ENCODE measurements at places on chromosomes 1 and 21.

GRCh38 chr1:188432427-188432826 is 1603.7 kb downstream of the PLA2G4A start:
- DNase-seq, result no peak

- DNase-seq, result no peak
Observed at GRCh38 chr1:59389847-59390246, 93.0 kb downstream of the FGGY start.

DNA sequence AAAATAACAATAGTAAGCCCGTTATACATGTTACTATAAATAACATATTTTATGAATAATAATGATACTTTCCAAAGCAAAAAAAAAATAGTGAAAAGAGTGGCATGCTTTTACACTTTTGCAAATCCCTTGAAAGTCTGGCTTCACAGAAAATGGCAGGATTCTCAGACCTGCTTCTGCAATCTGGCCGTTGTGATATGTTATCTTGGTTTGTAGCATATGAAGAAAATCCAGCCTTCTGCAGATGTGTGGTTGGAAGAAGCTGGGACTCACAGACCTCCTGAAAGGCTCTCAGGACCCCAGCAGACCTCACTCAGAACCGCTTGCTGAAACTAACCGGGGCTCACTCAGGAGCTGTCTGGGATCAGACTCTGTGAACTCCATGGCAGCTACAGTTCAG is 256.0 kb upstream of the TMEM51 start:
- DNase-seq, result no peak

- DNase-seq, result no peak
Observed at GRCh38 chr1:36300526-36300925, 5.6 kb upstream of the SH3D21 start.

DNA sequence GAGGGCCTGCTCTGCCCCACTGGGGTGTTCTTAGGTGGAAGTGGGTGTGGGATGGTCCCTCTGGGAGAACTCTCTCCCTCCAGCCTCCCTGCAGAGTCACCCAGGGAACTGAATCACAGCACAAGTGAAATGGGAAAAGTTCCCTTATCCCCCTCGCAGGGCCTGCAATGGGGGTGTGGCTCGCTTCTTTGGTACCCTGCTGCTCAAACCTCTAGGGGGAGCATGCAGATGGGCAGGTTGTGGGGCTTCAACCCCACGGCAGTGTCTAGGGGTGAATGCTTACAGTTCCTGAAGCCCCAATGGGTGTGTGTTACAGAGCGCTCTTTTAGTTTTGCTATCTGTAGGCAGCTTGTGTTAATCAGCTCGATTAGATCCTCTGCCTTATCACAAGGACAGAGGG is 59.0 kb upstream of the TINAGL1 start:
- no peak for DNase-seq

DNA sequence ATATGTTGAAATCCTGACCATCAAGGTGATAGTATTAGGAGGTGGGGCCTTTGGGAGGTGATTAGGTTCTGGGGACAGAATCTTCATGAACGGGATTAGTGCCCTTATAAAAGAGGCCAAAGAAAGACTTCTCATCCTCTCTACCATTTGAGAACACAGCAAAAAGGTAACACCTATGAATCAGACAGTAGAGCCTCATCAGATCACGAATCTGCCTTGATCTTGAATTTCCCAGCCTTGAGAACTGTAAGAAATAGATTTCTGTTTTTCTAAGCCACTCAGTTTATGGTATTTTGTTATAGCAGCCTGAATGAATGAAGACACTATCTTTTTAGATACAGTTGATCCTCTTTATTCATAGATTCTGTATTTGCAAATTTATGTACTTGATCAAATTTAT is 206.9 kb upstream of the EDN2 start:
- no peak for DNase-seq

DNA sequence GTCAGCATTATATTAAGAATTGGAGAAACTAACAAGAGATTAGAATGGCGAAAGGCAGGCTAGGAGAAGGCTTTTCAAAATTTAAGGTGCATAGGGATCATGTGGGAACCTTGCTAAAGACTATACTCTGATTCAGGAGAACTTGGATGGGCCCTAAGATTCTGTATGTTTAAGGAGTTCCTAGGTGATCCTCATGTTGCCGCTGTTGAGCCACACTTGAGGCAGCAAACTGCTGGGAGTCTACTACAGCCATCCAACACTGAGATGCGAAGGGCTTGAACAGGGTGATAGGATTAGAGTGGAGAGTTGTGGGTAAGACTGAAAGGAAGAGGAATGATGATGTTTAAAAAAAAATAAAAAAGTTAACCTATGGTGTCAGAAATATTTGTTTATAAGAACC is 1013.2 kb downstream of the MRPL39 start:
- DNase-seq, result no peak

DNA sequence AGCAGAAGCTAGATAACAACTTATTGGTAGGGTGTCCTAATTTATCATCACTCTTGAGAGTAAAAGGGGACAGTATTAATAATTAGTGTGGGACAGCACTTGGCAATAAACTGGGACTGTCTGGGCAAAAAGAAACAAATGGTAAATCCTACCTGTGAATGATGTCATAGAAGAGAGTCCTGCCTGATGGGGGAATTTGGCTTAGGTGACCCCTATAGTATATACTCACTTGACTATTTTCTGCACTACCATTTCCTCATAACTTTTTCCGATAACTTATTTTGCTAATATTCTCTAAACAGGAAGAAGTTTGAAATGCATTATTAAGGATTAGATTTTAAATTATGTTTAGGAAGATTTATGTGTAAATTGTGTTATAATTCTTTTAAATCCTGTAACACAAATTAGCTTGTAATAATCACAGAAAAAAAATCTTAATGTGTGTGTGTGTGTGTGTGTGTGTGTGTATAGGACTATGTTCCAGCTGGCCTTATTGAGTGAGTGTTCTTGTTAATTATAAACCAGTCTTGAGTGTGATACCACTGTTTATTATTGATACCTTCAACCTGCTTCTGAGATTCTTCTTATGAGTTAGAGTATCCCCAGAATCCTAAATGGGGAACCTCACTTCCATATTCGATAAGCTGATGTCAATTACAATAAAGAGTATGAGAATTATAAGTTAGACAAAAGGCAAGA is 144.2 kb upstream of the C1orf105 start:
- no peak for DNase-seq

GRCh38 chr21:31107871-31108270 is 69.6 kb upstream of the KRTAP19-8 start:
- no peak for DNase-seq

- no peak for DNase-seq
Observed at GRCh38 chr1:37656881-37657280, 22.2 kb upstream of the RSPO1 start.

GRCh38 chr1:85379203-85380136 is 85.5 kb downstream of the DDAH1 start:
- DNase-seq, result no peak

- DNase-seq, result no peak
Observed at GRCh38 chr1:175002910-175003517, 3.3 kb downstream of the CACYBP start.

DNA sequence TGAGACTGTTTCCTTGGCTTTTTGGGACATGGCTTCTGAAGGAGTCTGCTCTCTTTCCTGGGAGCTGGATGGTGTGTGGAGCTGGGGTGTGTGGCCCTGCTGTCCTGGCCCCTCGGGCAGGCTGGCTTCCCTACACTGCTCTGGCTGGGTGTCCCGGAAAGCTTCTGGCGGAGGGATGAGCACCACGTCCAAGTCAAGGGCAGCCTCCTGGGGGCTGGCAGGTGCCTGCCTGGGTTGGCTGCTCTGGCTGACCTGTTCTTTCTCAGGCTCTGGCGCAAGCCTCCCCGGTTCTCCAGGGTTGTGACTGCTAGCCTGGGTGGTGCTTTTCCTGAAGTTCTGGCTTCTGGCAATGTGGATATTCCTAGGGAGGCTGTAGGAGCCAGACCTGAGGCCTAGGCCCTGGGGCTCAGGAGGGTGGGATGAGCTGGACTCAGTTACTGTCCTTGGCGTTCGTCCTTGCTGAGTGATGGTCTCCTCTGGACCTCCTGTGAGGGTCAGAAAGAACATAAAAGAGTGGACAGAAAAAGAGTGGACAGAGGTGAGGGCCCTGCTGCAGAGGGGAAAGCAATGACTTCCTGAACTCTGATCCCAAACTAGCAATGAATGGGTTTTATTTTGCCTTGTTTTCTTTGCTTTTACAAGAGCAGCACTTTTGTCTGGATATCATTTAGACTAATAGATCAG is 9.4 kb downstream of the C1orf116 start:
- no peak for DNase-seq

- no peak for DNase-seq
Observed at GRCh38 chr1:67979532-67979931, 70.9 kb downstream of the DIRAS3 start.

GRCh38 chr21:33395891-33396331 is 7.3 kb upstream of the IFNGR2 start:
- no peak for DNase-seq

- no peak for DNase-seq
Observed at GRCh38 chr21:46122237-46122671, 24.3 kb downstream of the COL6A2 start.

DNA sequence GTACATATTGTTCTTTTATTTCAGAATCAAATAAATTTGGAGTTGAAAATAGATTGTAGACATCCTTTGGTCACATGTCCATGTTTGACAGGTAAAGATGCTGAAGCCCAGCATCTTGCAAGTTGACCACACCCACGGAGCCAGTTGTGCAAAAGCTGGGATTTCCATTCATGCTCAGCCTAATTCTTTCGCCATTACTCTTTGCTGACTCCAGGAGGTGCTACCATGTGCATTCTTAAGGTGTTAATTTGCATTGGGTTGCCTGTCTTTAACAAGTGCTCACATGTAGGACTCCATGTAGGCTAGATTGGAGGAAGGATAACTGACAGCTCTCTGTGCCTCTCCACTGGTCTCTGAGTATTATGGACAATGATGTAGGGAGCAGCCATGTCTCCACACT is 660.7 kb downstream of the LMO4 start:
- no peak for DNase-seq

- DNase-seq, result no peak
Observed at GRCh38 chr1:153763365-153764225, 11.6 kb upstream of the SLC27A3 start.

DNA sequence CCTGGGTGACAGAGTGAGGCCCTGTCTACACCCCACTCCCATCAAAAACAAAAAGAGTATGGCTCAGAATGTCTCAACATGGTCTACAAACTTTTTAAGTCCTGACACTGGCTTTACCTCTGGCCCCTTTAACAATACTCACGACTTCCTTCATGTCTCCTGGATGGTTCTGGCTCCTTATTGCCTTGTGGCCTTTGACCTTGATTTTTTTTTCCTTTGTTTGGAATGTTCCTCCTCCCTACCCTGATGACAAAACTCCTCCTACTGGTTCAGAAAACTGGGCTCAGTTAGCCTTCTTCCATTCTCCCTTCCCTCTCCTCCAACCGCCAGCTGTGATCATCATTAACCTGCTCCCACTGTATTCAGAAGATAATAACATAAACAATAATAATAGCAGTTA is 4.6 kb upstream of the SOAT1 start:
- peak; percentile 44 for DNase-seq

- no peak for DNase-seq
Observed at GRCh38 chr1:104855550-104855949, 1105.9 kb downstream of the AMY1C start.

DNA sequence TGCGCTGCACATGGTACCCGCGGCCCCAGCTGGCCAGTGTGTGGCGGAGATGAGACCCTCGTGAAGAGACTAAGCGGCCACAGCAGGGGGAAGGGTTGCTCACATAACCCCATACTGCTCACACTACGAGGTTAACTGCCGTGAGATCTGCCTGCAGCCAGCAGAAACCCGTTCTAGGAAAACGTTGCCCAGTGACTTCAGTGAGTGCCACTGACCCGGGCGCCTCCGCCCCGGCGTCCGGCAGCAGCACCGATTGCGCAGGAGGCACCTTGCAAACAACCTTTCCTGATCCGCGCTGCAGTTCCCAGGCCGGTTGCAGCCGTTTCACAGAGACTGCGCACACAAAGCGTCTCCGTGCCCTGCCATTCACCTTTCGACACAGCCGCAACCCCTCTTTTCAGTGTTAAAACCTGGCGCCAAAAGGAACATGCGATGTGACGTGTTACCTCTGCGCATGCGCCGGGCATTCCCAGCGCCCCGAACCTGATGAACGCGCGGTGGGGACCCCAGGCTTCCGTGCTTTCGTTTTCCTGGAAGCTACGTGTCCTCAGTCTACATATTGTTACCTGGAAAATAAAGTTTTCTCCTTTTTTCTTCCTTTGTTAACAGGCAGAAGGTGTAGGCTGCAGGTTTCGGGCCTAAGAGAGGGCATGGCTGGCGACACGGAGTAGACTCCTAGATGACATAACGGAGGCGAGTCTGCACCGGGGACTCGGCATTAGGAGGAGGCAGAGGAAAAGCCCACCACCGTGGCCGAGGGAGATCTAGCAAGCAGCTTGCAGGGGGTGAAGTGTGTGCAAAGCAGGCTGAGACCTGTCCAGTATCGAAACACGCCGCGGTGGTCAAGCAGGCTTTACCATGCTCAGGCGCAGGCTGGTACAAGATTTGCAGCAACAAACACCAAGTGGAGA is 8.9 kb downstream of the VPS26C start:
- DNase-seq, result peak; percentile 85

- no peak for DNase-seq
Observed at GRCh38 chr1:103516693-103517092, 8.8 kb upstream of the RNPC3 start.

GRCh38 chr1:93960641-93961147 is 51.5 kb upstream of the GCLM start:
- DNase-seq, result no peak

GRCh38 chr1:168097921-168098528 is 38.7 kb downstream of the GPR161 start:
- DNase-seq, result no peak

DNA sequence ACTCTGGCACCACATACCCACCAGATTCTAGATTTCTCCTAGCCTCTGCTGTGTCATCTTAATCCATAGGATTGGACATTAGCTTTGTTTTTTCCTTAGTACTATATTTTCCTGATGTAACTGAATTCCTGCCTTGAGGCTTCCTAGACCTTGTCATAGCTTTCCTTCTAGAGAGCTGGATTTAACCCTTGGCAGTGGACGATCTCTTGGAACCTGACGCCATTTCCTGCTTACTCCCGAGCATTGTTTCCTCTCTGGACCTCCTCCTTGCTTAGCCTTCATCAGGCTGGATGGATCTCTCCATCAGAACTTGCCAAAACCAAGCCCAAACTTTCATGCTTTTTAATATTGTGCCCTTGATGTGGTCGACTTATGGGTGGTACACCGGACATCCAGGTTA is 1.5 kb downstream of the APOBEC4 start:
- no peak for DNase-seq

Measured in Caki2 (cell line).